Activated T-helper 1 cell treated with anti-CD3 and anti-CD28 coated beads, Interleukin-12 subunit alpha, Interleukin-12 subunit beta, Interleukin-2, Interleukin-4 antibody, amounts not matched to agents 30 ng/mL and 10 ng/mL and 1 ng/mL, durations not matched to agents 14 hours and 24 hours and 36 hours (primary cell): ENCODE measurements at places on chromosomes 5 and 9. TPM values are rescaled to one million over a fixed set of nuclear protein-coding genes. Genes with fewer than 3 reads are reported as not detected.
A peak's percentile ranks its signal among the peaks of the same experiment; 100 is the strongest.

DNA sequence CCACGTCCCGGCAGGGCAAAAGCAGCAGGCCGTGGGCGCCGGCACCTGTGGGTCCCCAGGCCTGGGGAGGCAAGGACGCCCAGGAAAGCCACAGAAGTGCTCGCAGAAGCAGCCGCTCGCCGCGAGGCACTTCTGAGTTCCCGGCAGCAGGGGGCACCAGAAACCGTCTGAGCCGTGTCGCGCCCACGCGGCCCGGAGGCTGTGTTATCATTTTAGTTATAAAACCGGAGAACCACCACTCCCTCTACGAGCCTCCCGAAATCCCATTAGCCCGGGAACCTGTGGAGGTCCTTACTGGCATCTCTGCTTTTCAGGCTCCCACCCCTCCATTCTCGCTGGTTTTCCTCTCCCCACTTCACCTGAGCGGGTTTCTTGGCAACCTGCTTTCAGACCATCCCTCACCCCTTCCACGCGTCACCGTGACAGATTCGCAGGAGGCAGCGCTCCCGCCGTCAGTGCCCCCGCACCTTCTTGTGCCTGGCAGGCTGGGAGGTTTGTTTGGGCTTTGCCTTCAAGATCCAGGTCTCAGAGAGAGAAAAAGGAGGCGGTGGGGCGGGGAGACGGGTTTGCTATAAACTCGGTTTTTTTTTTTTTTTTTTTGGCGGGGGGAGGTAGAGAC lies 2.3 kb downstream of the GDNF start:
- peak; percentile 49 for DNase-seq
- peak overlapping the region; percentile 83 for H3K27ac ChIP-seq

GRCh38 chr5:140152022-140152999 lies 22.7 kb upstream of the CYSTM1 start:
- H3K36me3 ChIP-seq, result no peaks in the 10 kb centered on the region
- peaks cover 14% of the 10 kb centered on the region for H3K27me3 ChIP-seq
- H3K4me3 ChIP-seq, result no peak overlapping the region
- DNase-seq, result no peak
- no peaks in the 10 kb centered on the region for H3K4me1 ChIP-seq
- no peak overlapping the region for H3K27ac ChIP-seq

DNA sequence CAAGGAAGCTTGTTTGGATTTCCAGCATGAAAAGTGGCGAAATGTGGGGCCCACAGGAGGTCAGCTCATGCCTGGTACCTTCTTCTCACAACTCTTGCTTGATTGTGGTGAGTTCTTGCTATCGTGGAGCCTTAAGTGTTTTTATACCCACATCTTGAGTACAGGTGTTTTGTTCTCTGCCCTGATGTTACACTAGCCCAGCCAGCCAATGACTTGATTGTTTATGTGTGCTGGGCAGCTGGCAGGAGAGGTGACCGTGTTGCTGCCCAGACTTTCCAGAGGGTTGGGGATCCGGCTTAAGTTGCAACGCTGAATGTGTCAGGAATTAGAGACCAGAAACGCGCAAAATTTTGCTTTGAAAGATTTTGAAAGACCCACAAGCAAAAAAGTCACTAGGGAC lies 24.0 kb upstream of the TPPP start:
- no peak overlapping the region for H3K27ac ChIP-seq
- no peaks in the 10 kb centered on the region for H3K4me1 ChIP-seq
- peaks cover 9% of the 10 kb centered on the region for H3K27me3 ChIP-seq
- peaks cover 1% of the 10 kb centered on the region for H3K36me3 ChIP-seq

- H3K27ac ChIP-seq, result no peak overlapping the region
- DNase-seq, result no peak
- H3K36me3 ChIP-seq, result peaks cover 2% of the 10 kb centered on the region
- no peaks in the 10 kb centered on the region for H3K27me3 ChIP-seq
- H3K4me3 ChIP-seq, result no peak overlapping the region
Observed at GRCh38 chr5:143695244-143695864, 116.6 kb upstream of the HMHB1 start.

DNA sequence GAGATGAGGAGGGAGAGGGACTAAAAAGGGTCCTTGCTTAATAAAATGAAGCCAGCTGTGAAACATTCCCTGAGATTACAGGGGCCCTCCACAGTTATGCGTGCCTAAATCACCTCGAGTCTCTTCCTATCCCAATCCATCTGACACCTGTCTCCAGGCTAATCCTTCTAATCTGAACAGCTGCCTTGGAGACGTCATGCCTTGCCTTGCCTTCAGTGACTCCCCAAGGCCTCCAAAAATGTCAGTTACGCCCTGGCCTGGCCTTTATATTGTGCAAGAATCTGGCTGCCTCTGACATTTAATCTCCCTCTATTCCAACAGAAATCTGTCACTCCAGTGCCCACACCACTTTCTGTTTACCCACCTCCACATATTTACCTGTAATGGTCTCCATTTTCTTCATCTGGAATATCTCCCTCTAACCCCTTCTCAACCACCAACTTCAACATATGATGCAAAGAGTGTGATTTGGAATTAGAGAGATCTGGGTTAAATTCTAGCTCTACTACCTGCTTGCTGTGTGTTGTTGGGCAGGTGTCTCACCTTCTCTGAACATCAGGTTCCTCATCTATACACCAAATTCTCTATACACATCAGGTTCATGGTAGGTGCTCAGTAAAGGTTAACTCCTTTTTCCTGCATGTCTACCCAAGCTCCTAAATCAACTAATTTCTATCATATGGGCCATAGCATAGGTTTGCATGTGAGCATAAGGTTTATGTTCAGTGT lies 57.9 kb downstream of the PTCD2 start:
- no peak for DNase-seq
- H3K4me3 ChIP-seq, result no peak overlapping the region
- H3K27me3 ChIP-seq, result peaks cover 8% of the 10 kb centered on the region
- H3K27ac ChIP-seq, result no peak overlapping the region
- H3K36me3 ChIP-seq, result no peaks in the 10 kb centered on the region

GRCh38 chr5:134576386-134577021 lies 51.0 kb downstream of the JADE2 start:
- H3K36me3 ChIP-seq, result peaks cover 38% of the 10 kb centered on the region
- DNase-seq, result no peak
- H3K4me3 ChIP-seq, result no peak overlapping the region
- no peaks in the 10 kb centered on the region for H3K27me3 ChIP-seq
- no peak overlapping the region for H3K27ac ChIP-seq
- H3K4me1 ChIP-seq, result no peaks in the 10 kb centered on the region

DNA sequence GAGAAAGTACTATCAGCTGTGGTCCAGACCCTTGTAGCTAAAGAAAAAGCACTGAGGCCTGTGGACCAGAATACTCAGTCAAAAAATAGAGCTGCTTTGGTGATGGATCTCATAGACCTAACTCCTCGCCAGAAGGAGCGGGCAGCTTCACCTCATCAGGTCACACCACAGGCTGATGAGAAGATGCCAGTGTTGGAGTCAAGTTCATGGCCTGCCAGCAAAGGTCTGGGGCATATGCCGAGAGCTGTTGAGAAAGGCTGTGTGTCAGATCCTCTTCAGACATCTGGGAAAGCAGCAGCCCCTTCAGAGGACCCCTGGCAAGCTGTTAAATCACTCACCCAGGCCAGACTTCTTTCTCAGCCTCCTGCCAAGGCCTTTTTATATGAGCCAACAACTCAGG lies 8.9 kb downstream of the RAB24 start:
- H3K27me3 ChIP-seq, result no peaks in the 10 kb centered on the region
- no peak overlapping the region for H3K4me3 ChIP-seq
- peaks cover 38% of the 10 kb centered on the region for H3K4me1 ChIP-seq
- H3K36me3 ChIP-seq, result peaks cover 52% of the 10 kb centered on the region
- no peak for DNase-seq

GRCh38 chr9:26656003-26656870 lies 236.4 kb downstream of the CAAP1 start:
- H3K4me1 ChIP-seq, result no peaks in the 10 kb centered on the region
- no peak for DNase-seq
- no peaks in the 10 kb centered on the region for H3K36me3 ChIP-seq
- H3K27me3 ChIP-seq, result no peaks in the 10 kb centered on the region

- peaks cover 19% of the 10 kb centered on the region for H3K27me3 ChIP-seq
- no peak overlapping the region for H3K4me3 ChIP-seq
- peaks cover 7% of the 10 kb centered on the region for H3K4me1 ChIP-seq
- no peak overlapping the region for H3K27ac ChIP-seq
- DNase-seq, result no peak
Observed at GRCh38 chr5:150160448-150161081, 4.9 kb upstream of the PDGFRB start.

DNA sequence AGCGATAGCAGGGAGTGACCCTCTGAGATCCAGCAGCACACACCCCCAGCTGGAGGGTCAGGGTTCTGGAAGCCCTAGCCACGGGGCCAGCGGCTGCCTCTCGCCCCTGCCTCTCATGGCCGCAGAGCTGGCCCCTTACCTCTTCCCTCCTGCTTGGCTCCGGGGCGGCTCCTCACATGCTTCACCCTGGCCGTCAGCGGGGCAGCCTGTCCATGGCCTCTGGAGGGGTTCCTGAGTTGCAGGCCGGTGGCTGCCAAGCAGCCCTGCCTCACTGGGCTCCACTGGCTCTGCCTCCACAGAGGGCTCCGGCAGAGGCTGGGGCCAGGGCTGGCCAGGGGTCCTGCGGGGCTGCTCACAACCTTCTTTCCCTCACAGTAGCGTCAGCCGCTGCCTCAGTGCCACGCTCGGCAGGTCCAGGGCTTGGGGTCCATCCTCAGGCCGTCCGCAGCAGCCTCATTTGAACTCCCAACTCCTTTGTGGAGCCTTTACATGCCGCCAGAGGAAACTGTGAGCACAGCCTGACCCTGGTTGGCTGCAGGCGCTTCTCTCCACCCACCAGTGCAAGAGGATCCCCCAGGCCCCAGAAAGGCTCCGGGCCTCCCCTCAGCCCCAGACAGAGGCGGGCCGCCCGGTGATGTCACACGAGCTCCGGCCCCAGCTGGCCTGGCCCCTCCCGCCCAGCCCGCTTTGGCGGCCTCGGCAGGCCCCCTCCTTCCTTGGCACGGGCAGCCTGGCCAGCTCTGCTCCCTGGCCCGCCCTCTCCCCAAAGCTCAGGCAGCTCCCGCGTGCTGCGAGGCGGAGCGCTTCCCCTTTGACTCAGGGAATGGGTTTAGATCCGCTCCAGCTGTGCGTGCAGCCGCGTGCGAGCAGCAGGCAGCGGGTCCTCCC lies at the start of gene ANGPTL2:
Gene ANGPTL2, minus strand, starts transcription at position 460 of the 888 bp plus-strand sequence. CDS start 13,904 bp downstream, outside the sequence.
- no peak for DNase-seq
- H3K27me3 ChIP-seq, result peaks cover 60% of the 10 kb centered on the region
- no peak within 1 kb of the TSS for H3K4me3 ChIP-seq
- H3K4me1 ChIP-seq, result peaks cover under 1% of the 10 kb centered on the region
- no peak within 1 kb of the TSS for H3K27ac ChIP-seq

DNA sequence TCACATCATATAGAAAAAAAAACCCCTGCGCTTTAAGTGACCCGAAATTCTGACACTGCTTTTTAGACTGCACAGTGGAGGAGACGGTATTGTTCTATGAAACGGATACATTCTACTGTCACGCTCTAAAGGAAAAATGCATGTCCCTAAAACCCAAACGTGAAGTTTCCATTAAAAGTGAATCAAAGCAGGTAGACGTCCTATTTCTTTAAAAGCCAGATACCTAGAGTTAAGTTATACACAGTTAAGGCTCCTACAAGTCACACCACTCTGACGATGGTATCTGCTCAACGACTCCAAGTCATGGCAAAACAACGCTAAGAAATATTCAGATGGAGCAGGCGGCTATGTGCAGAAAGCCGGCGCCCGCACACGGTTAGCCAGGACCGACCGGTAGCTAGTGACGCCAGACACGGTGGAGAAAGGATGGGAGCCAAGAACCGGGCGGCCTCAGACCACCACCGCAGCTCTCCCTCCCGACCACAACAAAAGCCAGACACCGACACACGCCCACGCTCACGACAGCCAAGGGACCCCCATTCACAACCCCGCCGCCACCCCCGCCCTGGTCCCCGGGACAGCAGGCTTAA lies 734 bp downstream of the SKP1 start:
- peak overlapping the region; percentile 96 for H3K4me3 ChIP-seq
- peaks cover 35% of the 10 kb centered on the region for H3K4me1 ChIP-seq
- peak overlapping the region; percentile 97 for H3K27ac ChIP-seq
- H3K36me3 ChIP-seq, result peaks cover 25% of the 10 kb centered on the region
- peaks cover 2% of the 10 kb centered on the region for H3K27me3 ChIP-seq

GRCh38 chr9:134396825-134397224 lies 70.6 kb downstream of the RXRA start:
- H3K4me3 ChIP-seq, result peak overlapping the region; percentile 66
- H3K4me1 ChIP-seq, result peaks cover 33% of the 10 kb centered on the region
- peak overlapping the region; percentile 34 for H3K27ac ChIP-seq
- H3K36me3 ChIP-seq, result no peaks in the 10 kb centered on the region

DNA sequence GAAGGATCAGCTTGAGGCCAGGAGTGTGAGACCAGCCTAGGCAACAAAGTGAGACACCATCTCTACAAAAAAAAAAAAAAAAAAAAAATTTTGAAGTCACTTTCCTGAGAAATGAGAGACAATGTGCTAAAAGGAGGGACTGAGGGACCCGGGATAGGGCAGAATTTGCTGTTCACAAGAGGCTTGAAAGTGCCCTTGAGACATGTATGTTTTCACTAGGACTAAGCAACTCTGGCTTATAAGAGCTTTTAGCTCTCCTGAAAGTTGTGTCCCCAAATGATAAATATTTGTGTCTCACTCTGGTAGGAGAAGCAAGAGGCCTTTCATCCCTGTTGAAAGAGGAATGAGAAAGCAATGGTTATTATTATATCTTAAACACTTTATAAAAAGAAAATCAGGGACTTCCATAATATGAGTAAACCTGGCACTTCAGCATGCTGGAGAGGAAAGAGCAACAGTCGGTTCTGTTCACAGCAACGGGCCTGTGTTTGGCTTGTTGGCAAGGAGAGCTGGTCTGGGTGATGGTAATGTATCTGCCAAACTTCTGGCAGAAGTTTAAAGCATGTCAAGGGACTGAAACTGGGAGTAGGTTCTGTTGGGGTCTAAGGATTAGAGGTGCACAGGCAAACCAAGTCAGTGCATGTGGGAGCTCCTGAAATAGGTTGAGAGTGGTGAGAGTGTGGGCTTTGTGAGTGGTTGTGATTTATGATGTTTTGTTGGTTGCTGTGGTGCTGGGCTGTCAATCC lies 32.2 kb downstream of the ENTREP1 start:
- DNase-seq, result no peak
- no peak overlapping the region for H3K4me3 ChIP-seq
- no peaks in the 10 kb centered on the region for H3K36me3 ChIP-seq
- H3K27me3 ChIP-seq, result peaks cover 13% of the 10 kb centered on the region
- no peaks in the 10 kb centered on the region for H3K4me1 ChIP-seq

- no peaks in the 10 kb centered on the region for H3K4me1 ChIP-seq
- H3K27me3 ChIP-seq, result no peaks in the 10 kb centered on the region
- H3K4me3 ChIP-seq, result no peak overlapping the region
- peaks cover 10% of the 10 kb centered on the region for H3K36me3 ChIP-seq
Observed at GRCh38 chr9:2178034-2178734, 163.0 kb downstream of the SMARCA2 start.

DNA sequence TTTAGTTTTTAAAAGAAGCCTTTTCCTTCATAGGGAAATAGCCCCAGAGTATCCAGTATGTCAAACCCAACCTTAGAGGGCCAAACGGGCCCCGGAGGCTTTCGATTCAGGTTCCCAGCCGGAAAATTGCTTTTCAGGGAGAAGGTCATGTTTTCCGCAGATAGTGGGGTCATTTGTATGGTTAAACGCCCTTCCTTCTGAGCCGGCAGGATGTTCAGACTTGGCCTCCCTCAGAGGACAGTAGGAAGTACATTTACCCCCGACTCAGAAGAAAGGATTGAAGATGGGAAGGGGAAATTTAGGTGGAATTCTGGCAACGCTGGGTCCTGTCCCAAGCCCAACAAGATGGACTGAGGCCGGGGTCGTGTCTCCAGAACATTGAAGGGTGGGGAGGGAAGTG lies 195.2 kb downstream of the AOPEP start:
- no peak overlapping the region for H3K27ac ChIP-seq
- DNase-seq, result no peak
- no peaks in the 10 kb centered on the region for H3K36me3 ChIP-seq
- no peaks in the 10 kb centered on the region for H3K27me3 ChIP-seq
- no peak overlapping the region for H3K4me3 ChIP-seq
- H3K4me1 ChIP-seq, result no peaks in the 10 kb centered on the region

Gene PCDHA1
- not detected in 2 replicates for total RNA-seq

Gene INSL6
- not detected in 2 replicates for total RNA-seq

Gene MAP3K1
- total RNA-seq, result 23.6 and 25.3 TPM in 2 replicates
